Naive thymus-derived CD8-positive, alpha-beta T cell (primary cell): ENCODE measurements at places on chromosomes 1 and 21. TPM values are rescaled to one million over a fixed set of nuclear protein-coding genes. Genes with fewer than 3 reads are reported as not detected.

The CAPN9 gene
- not detected for total RNA-seq

The E2F2 gene
- 0.14 TPM for total RNA-seq

The FMO5 gene
- total RNA-seq: 1.2 TPM

GRCh38 chr1:100423832-100424337 is 71.6 kb downstream of the CDC14A start:
- no peak for DNase-seq

The RGS16 gene
- 0.41 TPM for total RNA-seq

The C1orf141 gene
- total RNA-seq: not detected

- no peak for DNase-seq
Measured at GRCh38 chr1:158691907-158692306, 5.4 kb upstream of the SPTA1 start.

DNA sequence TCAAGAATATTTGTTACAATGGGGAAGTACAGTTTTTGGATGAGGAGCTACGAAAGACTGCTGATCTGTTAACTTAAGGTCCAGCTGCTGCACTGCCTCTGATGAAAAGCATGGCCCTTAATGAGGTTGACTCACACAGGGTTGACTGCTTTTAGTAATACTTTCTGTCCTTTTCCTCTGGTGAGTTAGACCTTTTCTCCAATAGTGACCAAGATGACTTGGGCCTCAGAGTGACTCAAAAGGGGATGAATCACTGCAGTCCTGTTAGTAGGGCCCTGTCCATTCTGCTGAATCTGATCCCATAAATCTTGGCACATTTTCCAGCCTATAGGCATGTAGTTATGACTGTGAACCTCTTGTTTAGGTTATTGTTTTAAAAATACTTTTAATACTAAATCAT is 2.7 kb downstream of the DISP1 start:
- DNase-seq: no peak

The SPRR2B gene
- total RNA-seq: not detected

DNA sequence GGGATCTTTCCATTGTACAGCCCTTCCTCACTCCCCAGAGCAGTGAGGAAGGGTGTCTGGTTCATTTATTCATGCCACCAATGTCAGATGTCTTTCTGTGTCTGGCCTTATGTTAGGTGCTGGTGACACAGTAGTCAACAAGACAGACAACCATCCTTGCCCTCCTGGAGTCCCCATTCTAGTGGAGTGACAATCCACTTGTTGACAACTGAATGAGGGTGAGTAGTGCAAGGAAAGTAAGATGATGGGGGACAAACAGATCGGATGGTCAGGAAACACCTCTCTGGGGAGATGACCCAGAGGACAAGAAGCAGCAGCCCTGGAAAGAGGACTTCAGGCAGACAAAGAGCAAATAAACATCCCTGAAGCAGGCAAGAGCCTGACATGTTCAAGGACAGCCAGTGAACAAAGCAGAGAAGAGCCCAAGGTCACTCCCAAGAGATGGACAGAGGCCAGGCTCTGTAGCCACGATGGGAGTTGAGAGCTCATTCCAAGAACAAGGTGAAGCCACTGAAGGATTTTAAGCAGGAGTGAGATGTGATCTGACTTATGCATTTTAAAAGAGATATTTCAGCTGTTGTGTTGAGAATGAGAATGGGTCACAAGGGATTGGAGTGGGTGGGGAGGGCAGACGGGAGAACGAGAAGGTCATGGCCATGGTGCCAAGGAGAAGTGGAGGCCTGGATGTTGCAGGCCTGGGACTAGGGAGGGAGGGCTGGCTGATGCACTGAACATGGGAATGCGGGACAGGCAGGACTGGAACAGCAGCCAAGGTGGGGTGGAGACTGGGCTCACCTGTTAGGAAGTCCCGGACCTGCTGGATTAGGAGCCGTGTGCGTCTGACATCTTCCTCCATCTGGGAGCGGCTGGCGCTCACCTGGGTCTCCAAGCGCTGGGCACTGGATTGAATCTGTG is 30.2 kb downstream of the LAMB3 start:
- DNase-seq: no peak

The CFAP57 gene
- total RNA-seq: not detected

The SHE gene
- not detected for total RNA-seq

DNA sequence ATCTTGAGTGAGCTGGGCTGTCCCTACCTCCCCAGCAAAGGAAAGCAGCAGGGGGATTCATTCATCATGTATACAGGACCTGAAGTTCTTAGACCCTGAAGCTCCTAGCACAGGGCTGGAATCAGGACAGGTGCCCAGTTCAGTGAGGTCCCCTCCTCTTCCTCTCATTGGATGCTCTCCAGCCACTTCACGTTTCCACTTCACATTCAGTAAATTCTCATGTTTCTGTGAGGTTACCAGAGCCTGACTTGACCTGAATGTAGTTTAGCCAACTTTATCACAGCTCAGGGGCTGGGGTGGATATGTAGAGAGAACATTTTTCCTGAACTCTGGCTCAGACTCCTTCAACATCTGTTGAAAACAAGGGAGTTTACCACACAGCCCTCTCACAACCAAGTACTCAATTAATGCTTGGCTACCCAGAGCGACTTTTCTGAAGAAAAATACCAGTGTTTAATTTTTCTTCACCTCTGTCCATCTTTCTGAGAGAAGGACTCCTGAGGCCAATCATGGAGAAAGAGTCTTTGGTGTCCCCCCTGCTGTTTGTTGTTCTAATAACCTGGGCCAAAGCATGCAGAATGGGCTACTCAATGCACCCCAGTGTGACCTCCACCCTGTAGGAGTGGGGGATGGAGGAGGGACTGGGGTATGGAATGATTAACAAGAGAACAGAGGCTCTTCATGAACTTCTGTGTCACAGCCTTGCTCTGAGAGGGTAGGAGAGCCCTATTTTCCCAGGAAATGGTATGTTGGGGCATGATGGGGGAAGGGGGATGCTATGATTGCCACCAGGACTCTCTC is 108.3 kb upstream of the FGGY start:
- DNase-seq: no peak

The MTFR1L gene
- total RNA-seq: 50.0 TPM

DNA sequence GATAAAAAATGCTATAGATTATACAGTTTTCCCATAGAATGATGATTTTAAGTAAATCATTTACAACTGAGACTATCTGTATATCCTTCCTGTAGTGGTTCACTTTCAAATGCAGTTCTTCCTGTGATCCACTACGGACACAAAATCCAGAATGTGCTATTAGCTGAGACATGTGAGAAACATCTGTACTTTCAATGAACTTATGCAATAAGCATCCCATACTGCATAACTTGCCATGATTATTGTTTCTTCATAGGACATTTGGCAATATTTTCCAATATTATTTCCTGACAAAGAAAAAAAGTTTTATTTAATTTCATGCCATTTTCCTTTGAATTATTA is 83.5 kb upstream of the PRDX6 start:
- no peak for DNase-seq

The ZNF496 gene
- total RNA-seq: 73.9 TPM

The KCNE1 gene
- total RNA-seq: 0.23 TPM

GRCh38 chr1:111127923-111128643 is 11.8 kb downstream of the DRAM2 start:
- no peak for DNase-seq

DNA sequence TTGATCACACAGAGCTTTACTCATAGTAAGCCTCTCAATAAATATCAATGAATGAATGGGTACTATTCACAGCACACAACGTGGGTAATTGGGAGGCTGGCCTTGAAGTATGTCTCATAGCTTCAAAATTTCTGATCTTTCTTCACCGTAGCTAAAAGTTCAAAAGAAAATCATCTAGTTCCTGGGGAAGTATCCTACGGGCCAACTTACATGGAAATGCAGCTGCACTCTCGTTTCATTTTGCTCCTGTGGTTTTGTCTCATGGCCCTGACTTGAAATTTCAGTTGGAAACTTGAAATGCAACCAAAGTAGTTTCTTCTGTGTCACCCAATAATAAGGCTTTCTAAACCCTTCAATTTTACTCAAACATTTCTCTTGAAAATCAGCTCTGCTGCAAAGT is 76.1 kb upstream of the CNIH3 start:
- no peak for DNase-seq

- DNase-seq: no peak
Measured at GRCh38 chr1:170707117-170707516, 43.2 kb downstream of the PRRX1 start.

The TEDDM1 gene
- not detected for total RNA-seq

- DNase-seq: no peak
Measured at GRCh38 chr1:173383351-173383750, 93.8 kb upstream of the PRDX6 start.

DNA sequence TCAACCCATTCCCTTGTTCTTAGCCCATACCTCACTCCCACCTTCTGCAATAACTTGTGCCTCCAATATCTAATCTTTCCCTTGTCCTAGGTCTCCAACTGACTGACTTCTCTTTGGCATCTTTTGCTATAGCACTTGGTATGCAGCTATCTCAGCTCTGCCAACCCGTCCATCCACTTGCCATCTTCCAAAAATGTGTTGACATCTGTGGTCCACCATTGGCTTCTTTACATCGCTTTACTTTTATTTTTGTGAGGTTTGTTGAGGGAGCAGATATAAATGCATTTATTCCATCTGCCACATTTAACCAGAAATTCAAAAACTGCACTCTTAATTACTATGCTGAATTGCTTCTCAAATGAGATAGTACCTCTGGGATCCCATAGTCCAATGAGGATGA is 24.9 kb upstream of the PSMB2 start:
- DNase-seq: no peak

DNA sequence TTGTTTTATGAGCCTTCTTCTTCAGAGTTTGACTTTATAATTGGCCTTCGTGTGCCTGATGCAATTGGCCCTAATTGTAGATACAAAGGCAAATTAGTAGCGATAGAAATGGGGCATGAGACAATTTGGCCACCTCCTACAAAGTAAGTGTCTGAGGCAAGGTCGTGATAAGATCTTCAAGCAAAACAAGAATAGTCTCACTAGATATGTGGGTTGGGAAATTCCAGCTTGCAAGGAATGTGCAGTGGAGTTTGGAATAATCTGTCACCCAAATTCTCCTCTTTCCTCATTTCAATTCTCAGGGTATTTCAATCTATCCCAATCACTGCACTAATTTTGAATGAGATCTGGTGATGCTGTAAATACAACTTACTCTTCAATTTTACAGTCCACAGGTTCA is 11.4 kb upstream of the TSNAX start:
- no peak for DNase-seq

DNA sequence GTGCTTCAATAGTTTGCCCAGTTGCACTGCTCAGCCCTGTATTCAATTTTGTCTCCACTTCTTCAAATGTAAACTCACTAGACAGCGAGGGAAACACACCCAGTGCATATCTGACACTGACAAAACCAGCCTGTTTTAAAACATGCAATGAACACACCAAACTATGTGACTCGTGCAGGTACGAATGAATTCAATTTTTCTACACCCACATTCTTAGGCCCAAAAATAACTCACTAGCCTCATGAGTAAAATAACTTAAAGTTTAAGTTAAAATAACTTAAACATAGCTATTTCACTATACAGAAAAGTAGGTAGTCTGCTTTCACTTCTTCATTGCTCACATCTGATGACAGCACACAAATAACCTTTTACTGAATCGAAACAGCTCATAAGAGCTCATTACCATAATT is 21.1 kb downstream of the TTC13 start:
- no peak for DNase-seq

DNA sequence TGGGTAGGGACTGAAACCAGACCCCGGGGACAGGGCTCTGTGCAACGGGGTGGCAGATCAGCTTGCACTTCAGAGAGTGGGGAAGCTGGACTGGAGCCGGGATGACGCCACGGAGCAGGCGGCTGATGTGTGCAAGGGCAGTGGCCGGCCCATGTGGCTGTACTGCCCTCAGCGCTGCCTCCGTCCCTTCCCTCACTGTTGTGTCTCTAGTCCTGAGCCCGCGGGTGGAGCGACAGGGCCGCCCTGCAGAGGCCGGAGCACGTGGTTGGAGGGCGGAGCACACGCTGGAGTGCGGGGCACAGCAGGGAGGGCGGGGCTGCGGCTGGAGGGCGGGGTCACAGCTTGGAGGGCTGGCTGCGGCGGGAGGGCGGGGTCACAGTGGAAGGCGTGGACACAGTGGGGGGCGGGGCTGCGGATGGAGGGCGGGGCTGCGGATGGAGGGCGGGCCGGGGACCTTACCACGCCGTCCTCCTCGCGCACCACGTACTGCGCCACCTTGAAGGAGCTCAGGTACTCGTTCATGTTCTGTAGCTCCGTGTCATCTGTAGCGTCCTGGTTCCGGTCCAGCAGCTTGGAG is 52.4 kb downstream of the CHD5 start:
- DNase-seq: peak; percentile 75

DNA sequence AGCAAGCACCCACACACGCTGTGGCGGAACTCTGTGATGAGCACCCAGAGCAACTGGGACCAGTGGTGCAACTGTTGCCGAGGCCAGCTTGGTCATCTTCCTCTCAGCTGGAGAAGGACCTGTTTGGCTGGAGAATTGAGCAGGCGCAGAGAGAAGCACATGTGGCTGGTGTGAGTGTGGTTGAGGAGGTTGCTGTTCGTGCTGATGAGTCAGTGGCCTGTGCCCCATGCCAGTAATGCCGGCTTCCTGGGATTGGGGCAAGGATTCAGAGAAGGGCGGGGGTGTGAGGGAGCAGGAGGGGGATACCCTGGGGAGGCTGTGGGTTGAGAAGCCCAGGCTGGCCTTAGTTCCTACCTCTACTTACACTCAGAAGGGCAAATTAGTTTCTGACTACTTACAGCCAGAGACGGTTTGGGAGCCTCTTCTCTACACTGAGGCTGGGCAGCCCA is 57.5 kb upstream of the EPS8L3 start:
- no peak for DNase-seq

DNA sequence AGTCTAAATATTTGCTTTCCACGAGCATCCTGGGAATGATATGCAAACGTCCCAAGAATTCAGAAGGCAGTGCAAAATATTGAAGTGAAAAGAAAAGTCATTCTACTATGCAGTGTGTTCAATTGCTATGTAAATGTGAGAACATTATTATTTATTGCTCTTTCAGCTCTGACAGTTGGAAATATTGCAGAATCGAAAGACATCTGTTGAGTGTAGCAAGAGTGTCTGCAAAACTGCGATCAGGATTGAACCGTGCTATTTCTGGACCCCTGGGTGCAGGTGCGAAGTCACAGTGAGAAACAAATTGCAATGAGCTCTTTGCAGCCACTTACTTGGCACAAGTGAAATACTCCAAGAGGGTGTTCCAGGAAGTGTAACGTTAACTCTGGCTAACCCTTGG is 566.4 kb downstream of the AJAP1 start:
- DNase-seq: no peak

DNA sequence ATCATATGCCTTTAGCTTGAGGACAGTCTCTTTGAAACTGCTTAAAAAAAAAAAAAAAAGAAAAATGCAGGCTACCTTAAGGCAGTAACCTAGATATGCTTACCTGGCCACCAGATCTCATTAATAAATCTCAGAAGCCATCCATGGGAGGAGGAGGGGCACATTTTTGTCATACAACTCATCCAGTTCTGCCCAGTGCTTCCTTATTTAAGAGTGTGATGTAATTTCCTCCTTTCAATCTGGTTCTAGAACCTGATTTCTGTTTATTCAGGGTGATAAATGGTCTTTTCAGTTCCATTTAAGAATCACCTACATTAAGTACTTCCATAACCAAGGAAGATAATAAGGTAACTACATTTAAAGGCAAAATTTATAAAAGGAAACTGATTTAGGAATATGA is 6.1 kb downstream of the ERRFI1 start:
- DNase-seq: no peak

The LORICRIN gene
- total RNA-seq: not detected

The BTBD8 gene
- total RNA-seq: 8.5 TPM
